ELF-1 (cell line): ENCODE measurements at places on chromosomes 6 and 20.
A peak's percentile ranks its signal among the peaks of the same experiment; 100 is the strongest.

DNA sequence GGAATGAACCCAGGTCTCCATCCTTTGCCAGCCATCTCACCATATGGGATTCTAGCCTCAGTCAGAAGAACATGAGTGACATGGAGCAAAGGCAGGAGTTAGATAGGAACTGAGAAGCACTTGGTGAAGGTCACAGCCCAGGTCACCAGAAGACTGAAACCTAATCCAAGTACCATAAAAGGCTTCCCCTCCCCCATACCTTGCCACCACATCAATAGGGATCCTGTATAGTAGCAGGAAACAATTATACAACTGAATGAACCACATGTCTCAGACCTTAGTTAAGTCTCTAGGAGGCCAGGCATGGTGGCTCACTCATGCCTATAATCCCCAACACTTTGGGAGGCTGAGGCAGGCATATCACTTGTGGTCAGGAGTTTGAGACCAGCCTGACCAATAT is 49.6 kb downstream of the KIZ start:
- no peak for DNase-seq

DNA sequence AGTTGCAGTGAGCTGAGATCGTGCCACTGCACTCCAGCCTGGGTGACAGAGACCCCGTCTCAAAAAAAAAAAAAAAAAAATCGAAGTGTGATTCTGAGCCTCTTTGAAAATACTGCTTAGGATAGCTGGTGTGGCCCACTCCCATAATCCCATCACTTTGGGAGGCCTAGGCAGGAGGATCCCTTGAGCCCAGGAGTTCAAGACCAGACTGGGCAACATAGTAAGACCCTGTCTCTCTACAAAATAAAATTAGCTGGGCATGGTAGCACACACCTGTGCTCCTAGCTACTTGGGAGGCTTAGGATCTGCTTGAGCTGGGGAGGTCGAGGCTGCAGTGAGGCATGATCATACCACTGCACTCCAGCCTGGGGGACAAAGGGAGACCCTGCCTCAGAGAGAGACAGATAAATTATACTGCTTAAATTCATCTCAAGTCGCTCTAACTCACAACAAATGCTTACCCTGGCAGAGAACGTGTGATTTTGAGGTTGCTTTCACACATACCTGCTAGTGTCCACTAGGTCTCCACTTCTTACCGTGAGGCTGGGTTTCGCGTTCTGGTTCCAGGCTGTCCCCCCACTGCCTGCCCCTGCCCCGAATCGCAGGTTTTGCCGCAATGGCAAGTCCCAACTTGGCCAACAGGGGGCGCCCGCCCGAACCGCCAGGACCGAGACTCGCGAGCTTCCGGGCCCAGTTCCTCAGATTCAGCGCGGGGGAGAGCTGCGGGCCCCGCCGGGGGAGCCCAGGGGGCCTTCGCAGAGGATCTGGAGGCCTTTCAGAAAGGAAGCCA is 12.3 kb upstream of the TMC2 start:
- DNase-seq = peak; percentile 92

DNA sequence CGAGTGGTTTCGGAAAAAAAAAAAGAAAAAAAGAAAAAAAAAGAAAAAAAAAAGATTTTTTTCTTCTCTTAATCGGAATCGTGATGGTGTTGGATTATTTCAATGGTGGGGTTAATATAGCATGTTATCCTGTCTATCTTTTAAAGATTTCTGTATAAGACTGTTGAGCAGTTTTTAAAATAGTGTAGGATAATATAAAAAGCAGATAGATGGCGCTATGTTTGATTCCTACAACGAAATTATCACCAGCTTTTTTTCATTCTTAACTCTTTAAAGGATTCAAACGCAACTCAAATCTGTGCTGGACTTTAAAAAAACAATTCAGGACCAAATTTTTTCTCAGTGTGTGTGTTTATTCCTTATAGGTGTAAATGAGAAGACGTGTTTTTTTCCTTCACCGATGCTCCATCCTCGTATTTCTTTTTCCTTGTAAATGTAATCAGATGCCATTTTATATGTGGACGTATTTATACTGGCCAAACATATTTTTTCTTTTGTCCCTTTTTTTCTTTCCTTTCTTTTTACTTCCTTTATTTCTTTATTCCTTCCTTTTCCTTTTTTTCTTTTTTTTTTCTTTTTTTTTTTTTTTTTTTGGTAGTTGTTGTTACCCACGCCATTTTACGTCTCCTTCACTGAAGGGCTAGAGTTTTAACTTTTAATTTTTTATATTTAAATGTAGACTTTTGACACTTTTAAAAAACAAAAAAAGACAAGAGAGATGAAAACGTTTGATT is 3.6 kb downstream of the SOX4 start:
- DNase-seq = no peak

DNA sequence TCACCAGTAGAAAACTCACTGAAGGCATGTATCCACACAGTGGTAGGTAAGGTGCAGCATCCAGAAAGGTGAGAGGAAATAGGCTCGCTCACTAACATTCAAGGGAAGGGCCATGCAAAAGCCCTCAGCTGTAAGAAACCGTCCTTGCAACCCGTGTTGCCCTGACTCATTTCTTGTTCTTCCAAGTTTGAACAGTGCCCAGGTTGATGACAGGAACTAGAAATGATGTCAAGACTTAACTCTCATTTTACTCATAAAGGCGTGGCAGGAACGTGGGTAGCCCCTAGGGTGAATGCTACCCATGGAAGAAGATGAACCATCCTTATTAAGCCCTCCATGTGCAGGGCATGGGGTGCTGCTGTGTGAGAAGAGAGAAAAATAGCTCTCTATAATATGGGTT is 187.6 kb downstream of the CD83 start:
- DNase-seq = no peak

GRCh38 chr20:41375846-41376245 is 9.2 kb upstream of the EMILIN3 start:
- DNase-seq = no peak

GRCh38 chr20:58075586-58076345 is 152.7 kb downstream of the ANKRD60 start:
- no peak for DNase-seq

DNA sequence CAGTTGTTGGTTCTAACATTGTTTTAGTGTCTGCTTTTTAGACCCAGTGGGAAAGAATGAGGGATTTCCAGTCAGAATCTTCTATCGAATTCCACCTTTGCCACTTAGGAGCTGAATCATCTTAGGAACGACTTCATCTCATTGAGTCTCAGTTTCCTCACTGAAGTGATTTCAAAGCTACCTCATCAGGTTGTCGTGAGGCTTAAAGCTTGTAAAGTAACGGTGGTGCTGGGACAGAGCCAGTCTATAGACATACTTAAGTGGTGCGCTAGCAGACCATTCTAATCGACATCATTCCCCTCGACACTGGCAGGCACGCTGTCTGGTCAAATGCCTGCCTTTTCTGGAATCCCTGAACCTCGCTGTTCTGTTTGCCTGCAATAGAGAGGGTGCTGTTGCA is 55.5 kb downstream of the TMEM170B start:
- DNase-seq = no peak

- DNase-seq = no peak
These were observed 48.3 kb downstream of the OGFRL1 start for GRCh38 chr6:71336901-71337300.

- no peak for DNase-seq
These were observed 30.1 kb upstream of the MBOAT1 start for GRCh38 chr6:20242397-20242796.

- DNase-seq = peak; percentile 3
These were observed 35.4 kb upstream of the HMGN3 start for GRCh38 chr6:79269877-79270276.

GRCh38 chr20:35604449-35604747 is 11.2 kb upstream of the SPAG4 start:
- peak; percentile 56 for DNase-seq

DNA sequence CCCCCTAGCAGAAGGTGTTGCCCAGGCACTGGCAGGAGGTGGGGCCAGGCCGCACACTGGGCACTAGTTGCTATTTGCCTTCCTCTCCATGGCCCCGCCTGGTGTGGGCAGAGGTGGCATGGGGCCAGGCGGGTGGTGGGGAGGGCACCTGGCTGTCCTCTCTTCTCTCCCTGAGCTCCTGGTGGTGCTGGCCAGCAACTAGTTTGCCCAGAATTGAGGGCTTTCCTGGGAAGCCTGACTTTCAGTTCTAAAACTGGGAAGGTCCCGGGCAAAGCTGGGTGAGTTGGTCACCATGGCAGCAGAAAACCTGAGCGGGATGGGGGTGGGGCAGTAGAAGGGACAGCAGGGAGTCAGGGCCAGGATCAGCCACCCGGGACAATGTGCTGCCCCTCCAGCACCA is 48.2 kb downstream of the RBM38 start:
- no peak for DNase-seq

- peak; percentile 69 for DNase-seq
These were observed at the start of gene RIPOR2 for GRCh38 chr6:24935366-24936152. RIPOR2 (minus strand) TSS chr6:24935960; CDS start chr6:24935898, 62 bp downstream.

- DNase-seq = peak; percentile 91
These were observed 780 bp upstream of the TAF4 start for GRCh38 chr20:62066339-62066982.

DNA sequence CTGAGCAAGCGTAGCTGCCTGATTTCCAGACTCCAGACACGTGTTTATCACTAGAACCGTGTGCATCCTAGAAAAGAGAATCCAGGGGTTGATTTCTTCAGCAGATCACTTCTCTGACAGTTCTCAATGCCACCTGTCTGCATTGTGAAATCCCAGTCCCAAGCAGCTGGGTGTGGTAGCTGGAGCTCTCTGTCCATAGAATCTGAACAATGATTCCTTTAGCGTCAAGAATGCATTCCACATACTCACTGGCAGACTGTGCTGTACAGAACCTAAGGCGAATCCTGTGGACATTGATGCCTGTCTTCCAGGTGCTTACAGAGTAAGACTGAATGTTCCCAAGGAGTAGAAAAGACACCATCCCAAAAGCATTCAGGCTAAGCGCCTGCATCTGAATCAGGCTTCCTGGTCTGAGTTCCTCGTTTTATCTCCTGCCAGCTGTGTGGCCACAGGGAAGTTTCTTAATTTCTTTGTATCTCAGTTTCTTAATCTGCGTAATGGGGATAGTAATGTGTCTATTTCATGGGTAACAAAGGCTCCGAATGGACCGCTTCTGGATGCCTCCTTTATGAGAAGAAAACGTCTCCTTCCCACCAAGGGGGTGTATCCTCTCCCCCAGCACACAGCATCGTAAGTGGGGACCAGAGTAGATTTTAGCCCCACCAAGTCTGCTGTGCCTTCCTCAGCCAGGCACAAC is 10.4 kb upstream of the TRAF3IP2 start:
- DNase-seq = no peak

DNA sequence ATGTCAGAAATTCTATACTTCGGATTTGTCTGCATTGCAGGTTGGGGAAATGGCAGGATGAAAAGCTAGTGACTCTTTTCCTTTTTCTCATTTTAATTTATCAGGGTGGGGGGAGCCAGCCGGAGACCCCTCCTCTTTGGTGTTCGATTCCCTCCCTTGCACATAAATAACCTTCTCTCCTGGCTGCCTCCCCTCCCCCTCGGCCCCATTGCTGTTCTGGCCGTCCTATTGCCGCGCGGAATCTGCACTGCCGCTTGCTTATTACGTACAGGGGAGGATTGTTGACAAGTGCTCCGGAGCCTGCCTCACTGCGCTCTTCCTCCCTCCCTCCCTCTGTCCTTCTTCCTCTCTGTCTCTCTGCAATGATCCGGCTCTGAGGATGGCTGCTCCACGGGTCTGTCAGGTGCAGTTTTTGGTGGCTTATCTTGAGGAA is 154.7 kb downstream of the JARID2 start:
- DNase-seq = peak; percentile 79

GRCh38 chr6:11824986-11825385 is 46.4 kb upstream of the ADTRP start:
- DNase-seq = no peak

- DNase-seq = peak; percentile 80
These were observed 333.9 kb downstream of the HACE1 start for GRCh38 chr6:104525677-104526322.

DNA sequence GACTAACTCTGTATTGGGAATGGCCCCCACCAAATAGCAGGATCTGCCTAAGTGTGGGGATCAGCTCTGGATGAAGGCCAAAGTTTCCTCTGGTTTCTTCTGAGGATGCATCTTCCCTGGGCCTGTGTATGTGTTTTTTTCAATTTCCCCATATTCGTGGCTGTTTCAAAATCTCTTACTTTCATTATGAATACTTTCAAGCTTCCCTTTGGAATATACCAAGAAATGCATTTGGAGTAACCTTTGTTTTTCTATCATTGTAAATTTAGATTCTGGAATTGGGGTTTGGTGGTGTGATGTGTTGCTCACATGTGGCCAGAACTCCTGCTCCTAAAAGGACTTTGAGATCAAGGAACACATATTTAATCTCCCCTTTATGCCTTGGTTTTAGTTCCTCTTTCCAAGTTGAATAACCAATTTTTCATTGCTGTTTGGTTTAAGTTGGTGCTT is 8.4 kb downstream of the ENTPD6 start:
- DNase-seq = no peak

DNA sequence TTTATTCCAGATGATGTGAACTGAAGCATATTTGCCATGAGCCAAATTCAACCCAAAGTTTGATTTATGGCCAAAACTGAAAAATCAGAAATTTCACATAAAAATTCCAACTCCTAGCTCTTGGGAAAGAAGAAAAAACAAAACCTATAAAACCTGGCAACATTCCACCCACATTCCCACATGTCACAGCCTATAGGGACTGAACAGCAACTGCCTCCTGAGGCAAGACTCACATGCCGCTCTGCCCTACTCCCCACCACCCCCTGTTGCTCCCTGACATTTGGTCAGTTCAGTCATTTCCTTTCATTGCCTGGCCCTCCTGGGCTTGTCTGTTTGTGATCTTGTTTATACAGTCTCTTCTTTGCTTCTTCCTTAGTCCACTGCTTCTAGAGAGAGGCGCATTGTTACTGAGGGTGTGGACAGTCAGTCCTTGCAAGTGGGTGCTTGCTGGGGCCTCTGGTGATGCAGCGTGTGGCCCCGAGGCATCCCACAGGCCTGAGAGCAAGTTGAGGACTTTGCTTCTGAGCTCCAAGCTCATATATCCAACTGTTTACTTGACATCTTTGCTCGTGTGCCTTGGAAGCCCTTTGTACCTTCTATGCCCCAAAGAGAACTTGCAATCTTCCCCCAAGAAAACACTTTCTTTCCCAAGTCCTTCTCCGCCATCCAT is 31.4 kb downstream of the NFATC2 start:
- DNase-seq = no peak

DNA sequence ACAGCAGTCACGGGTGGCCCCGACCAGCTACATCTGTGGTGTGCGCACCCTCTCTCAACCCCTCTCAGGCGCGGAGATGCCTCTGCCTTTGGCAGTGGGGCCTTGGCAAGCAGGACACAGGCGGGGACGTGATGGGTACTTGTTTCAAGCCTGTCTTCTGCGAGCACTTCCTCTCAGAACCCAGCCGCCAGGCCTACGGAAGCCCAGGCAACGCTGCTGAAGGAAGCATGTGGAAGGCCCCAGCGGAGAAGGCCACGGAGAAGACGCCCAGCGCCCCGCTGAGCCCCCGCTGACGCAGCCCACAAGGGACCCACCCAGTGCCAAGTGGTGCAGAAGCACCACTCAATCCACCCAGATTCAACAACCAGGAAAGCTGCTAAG is 13.0 kb downstream of the SERPINB6 start:
- DNase-seq = no peak

DNA sequence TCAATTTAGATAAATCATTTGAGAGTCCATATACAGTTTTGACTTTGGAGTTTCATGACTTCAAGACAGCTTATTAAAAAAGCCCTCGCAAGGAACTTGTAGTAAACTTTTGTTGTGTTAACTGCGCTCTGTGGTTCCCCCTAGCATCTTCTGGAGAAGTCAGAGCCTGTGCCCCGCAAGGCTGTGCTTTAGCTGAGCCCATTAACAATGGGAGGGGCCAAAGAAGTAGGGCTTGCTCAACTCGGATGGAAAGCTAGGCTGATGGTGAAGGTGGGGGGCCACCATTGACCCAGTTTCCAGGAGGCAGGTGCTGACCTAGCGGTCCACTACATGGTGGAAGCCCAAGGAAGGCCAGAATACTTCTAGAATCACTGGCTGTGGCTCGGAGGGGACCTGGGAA is 29.3 kb upstream of the OVOL2 start:
- no peak for DNase-seq
